Inflammatory macrophage treated with lipopolysaccharide for 1 hour (primary cell): ENCODE measurements at places on chromosomes 3 and 15.

DNA sequence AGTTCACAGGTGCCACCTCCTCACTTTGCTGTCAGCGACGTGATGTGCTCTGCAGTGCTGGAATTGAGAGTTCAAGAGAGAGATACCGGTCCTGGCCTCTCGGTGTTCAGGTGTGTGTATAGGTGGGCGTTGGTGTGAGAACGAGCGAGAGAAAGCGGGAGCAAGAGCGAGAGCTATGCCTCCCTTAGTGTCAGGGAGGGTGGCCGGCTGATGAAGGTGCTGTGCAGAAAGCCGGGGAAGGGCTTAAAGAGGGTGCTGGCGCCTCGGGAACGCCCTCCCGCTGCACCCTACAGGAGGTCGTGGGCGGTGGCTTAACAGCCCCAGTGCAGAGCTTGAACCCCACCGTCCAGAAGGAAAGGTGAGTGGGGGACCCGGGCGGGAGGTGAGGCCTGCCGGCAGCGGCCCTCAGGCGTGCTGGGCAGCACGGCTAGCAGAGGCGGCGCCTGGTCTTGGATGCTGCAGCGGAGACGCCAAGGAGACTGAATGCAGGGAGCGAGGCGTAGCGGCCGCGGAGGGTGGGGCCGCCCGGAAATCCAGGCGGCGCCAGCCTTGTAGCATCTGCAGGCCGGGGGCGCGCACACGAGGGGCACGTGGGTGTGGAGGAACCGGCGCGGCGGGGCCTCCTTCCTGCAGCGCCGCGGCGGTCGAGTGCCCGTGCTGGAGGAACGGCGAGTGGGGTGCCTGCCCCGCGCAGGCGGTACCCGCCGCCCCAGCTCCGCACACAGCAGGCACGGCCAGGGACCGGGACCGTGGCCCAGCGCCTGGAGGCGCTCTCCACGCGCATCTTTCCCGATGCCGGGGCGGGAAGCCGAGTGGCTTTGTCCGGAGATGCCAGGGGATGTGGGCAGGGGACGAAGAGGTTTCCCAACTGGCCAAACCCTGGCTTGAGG lies 246.8 kb upstream of the TOPAZ1 start:
- peak; percentile 31 for DNase-seq

GRCh38 chr3:11567516-11568467 lies 75.9 kb downstream of the VGLL4 start:
- no peak for DNase-seq

DNA sequence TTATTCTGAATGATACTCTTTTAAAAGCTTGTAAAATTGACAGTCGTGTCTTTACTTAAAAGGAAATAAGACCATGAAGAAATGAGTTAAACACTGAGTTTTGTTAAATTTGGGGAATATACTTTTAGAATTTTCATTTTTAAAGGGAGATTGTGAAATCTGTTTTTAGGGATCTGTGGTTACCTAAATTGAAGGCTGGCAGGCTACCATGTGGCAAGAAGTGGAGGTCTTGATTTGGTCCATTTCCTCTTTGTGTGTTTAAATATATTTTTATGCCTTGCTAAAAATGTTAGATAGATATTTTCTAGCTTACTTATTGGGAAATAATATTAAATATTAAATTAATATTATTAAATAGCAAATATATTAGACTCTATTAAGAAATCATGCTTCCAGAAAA lies 36.6 kb upstream of the SLC22A13 start:
- peak; percentile 11 for DNase-seq

GRCh38 chr3:111617912-111618601 lies 22.9 kb upstream of the ZBED2 start:
- no peak for DNase-seq

DNA sequence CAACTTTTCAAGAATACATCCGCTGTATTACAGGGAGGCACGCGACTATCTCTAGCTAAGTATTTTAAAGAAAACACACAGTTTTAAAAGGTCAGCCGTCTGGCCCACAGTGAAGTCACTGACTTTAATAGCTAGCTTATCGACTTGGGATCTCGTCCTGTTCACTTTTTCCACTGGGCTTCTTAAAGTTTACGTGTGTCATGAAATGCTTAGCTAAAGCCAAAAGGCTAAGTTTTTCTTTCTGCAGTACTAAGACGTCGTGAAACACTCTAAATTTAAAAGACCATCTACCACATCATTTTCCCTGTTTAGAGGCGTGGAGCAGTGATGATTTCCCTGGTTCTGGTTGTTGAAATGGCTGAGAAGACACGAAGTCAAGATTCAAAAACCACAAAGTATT lies 27.1 kb downstream of the LRIG1 start:
- DNase-seq = no peak

- DNase-seq = no peak
Measured at GRCh38 chr3:184498986-184499606, 62.5 kb upstream of the EPHB3 start.

DNA sequence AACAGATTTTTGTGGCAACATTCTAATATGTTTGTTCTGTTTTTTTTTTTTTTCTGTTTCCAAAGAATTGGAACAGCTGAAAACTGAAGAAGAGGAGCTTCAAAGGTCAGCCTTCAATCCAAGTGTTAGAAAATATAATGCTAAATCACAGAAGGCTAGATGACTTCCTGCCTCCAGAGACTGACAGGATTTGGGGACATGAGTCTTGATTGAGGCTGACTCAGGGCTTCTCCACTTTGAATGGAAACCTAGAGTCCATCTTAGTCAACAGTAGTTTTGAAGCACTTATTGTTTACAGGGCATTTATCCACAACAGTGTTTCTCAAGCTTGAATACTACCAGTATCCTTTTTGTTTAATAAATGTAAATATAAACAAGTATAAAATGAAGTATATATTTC lies 44.5 kb upstream of the RAD51 start:
- DNase-seq = no peak

GRCh38 chr15:95410757-95411156 lies 919.7 kb upstream of the NR2F2 start:
- DNase-seq = no peak

DNA sequence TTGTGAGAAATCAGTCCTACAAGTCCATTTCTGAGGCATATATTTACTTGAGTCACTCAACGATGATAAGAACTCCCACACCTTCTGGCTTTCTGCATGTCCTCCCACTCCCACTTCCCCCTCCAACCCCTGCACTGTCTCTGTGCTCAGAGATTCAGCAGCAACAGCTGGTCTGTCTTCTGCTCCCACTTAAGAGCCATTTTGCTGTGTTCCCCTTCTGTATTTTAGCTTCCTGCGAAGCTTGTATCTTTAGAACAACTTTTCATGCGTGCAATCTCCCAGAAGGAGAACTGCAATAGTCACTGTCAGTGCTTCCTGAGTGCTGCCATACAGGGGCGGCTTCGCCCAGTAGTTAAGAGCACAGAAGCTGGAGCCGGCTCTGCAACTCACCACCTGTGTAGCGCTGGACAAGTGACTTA lies 90.0 kb upstream of the SPATA12 start:
- peak; percentile 90 for DNase-seq

DNA sequence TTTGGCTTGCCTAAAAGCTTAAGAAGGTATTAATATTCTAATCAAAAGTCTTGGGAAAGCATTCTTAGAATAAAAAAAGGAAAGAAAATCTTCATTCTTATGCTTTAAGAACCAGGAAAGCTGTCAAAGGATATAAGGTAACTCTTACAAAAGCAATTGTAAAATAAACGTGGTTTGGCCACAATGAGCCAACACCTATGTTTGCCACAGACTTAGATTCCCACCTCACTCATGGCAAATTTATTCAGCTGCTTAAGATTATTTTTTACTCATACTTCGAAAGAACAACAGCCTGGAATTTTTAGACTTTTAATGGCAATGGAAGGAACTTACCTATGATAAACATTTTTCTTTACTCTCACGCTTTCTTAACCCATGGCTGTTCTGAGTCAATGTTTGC lies 38.4 kb downstream of the AGTR1 start:
- no peak for DNase-seq
